Activated CD4-positive, alpha-beta memory T cell treated with anti-CD3 and anti-CD28 coated beads, Interleukin-2, amount 10 ng/mL, durations not matched to agents 7 days and 5 days (primary cell): ENCODE measurements at places on chromosomes 12 and 14.

DNA sequence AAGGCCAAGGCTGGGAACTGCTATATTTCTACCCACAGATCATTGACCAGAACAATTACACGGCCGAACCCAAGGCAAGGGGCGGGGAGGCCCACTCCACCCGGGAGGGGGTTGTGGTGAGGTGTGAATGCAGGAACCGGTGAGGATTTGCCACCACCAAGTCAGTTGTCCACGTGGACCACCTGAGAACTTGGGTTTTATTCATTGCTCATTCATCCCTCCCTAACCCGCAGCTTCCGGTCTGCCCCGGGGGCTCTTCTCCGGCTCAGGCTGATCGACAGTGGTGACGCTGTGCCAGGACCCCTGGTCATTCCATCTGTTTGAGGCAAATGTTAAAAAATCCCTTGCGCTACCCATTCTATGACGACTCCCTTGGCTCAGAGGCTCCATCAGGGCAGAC, 127.7 kb upstream of the RTL1 start:
- H3K27ac ChIP-seq, result no peak overlapping the region
- no peak for DNase-seq
- H3K27me3 ChIP-seq, result no peaks in the 10 kb centered on the region
- H3K4me1 ChIP-seq, result no peaks in the 10 kb centered on the region
- H3K4me3 ChIP-seq, result no peak overlapping the region
- H3K36me3 ChIP-seq, result no peaks in the 10 kb centered on the region

- peak overlapping the region; percentile 38 for H3K27ac ChIP-seq
- no peaks in the 10 kb centered on the region for H3K27me3 ChIP-seq
- peaks cover 73% of the 10 kb centered on the region for H3K4me1 ChIP-seq
- H3K4me3 ChIP-seq, result no peak overlapping the region
- DNase-seq, result peak; percentile 43
- H3K36me3 ChIP-seq, result peaks cover 15% of the 10 kb centered on the region
These were observed 90.7 kb downstream of the NINJ2 start for GRCh38 chr12:572532-572899.

GRCh38 chr12:64583771-64584421, 26.4 kb upstream of the RASSF3 start:
- H3K27ac ChIP-seq, result peak overlapping the region; percentile 27
- H3K4me1 ChIP-seq, result peaks cover 17% of the 10 kb centered on the region
- H3K36me3 ChIP-seq, result no peaks in the 10 kb centered on the region
- no peak for DNase-seq
- H3K27me3 ChIP-seq, result no peaks in the 10 kb centered on the region
- H3K4me3 ChIP-seq, result peak overlapping the region; percentile 13

DNA sequence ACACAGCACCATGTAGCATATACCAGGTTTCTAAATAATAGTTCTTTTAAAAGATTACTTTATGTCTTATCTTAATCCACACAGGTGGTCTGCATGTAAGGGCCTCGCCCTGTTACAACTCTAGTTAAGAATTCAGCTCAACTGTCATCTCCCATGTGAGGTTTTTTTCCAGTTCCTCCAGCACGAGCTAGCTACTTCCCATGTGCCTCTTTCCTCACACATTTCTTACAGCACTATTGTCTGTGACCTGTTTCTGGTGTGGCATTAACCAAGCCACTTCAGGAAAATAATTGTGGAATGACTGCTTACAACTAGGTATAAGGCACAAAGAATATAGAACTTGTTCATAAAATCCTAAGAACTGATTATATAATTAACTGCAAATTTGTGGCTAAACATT, 65.5 kb downstream of the SH2B3 start:
- H3K36me3 ChIP-seq, result peaks cover 30% of the 10 kb centered on the region
- H3K4me1 ChIP-seq, result no peaks in the 10 kb centered on the region
- H3K27ac ChIP-seq, result no peak overlapping the region
- no peak overlapping the region for H3K4me3 ChIP-seq
- no peak for DNase-seq
- no peaks in the 10 kb centered on the region for H3K27me3 ChIP-seq
